ENCODE measurements at places on chromosomes 3 and 15.

DNA sequence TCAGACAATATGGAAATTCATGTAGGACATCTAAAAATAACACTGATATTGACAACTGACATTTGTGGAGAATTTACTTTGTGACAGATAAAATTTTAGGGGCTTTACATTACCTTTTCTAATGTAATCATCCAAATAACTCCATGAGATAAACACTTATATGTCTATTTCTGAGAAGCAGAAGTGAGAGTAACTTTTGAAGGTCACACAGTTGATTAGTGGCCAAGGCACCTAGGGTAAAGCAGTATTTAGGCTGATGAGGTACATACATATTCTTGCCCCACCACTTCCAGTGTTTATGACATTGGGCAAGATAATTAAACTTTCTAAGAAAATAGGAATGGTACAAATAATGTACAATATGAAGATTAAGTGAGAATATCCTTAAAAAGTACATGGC is 248.4 kb downstream of the CPNE4 start:
- DNase-seq: no peak

DNA sequence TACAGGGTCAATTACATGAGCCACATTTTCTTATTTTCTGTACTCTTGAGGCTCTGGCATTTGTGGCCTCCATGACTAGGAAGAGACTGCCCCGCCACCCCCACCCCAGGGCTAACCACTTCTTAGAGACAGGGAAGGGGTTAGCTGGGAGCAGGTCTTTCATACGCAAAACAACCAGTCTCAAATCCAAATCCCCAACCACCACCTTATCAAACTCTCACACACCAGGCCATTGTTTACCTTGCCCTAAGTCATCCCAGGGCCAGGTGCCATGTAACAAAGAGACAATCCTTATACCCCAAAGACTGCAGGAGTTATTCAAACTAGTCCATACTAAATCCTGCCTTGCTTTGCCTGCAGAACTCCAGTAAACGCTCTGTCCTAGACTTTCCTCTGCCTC is 77.8 kb downstream of the B3GNT5 start:
- DNase-seq: no peak

DNA sequence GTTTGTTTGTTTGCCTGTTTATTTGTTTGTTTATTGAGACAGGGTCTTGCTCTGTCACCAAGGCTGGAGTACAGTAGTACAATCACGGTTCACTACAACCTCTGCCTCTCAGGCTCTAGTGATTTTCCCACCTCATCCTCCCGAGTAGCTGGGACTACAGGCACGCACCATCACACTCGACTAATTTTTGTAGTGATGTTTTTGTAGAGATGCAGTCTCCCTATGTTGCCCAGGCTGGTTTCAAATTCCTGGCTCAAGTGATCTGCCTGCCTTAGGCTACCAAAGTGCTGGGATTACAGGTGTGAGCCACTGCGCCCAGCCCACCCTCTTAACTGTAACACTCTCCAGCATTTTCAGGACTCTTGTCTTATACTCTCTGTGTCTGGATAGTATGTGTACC is 26.7 kb downstream of the PLD1 start:
- DNase-seq: no peak

DNA sequence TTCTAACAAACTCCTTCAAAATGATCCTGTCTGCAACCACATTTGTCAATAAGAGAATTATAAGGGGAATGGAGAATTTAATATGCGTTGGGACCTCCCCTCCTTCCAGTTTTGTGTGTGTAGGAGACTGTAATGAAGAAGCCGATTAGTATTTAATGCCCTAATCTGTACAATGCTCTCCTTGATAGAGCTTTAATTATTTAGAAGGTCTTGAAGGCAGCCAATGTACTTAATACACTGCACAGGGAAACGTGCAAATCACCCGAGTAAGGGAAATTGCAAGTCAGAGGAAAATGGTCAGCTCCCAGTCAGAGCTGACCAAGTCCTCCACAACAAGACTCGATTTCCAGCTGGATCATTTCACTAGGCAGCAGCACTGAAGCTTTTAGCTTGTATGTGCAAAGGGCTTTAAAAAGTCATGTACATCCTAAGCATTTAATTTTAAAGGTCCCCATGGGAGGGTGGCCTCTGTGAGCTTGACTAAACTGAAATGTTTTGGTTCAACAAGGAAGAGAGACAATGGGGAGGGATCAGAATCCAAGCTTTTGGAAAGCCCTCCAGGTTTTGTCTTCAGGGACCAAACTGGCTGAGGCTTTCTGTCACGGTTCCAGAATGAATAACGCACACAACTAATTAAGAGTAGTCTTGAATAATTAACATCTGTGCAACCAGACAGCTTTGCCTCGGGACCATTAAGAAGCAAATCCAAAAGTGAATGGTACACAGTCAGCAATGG is 159.8 kb upstream of the MITF start:
- DNase-seq: no peak

GRCh38 chr15:63060699-63061098 is 18.2 kb downstream of the TPM1 start:
- DNase-seq: no peak

Measured in midbrain (tissue), 1 donor.